Right lobe of liver (tissue), 6 donors: ENCODE measurements at places on chromosomes 7 and 10. TPM values are rescaled to one million over a fixed set of nuclear protein-coding genes. Genes with fewer than 3 reads are reported as not detected.

DNA sequence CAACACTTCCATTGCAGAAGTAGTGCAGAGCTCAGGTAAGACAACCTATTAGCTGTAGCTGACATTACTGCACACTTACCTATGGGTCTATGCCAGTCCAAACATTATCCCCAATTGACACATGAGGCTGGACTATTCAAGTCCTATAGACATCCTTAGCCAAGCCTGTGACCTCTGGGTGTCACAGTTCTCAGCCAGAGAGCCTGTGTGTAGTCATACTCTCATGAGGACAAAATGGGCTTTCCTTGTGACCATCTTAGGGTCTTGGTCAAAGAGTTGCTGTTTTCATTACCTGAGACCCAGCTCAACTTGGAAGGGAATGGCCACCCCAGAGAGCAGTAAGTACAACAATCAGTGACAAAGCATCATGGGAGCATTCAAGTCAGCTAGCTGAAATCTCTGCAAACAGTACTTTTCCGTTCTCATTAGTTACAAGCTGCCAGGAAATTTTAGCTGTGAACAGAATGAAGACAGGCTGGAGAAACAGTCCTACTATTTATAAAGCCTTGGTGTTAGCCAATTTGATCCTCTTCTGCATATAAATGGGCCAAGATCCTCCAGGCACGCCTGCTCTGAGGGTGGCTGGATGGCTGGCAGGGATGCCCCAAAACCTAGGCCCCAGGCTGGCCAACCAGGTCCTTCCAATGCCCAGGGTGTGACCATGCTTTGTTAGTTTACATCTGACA, 44.3 kb downstream of the NUDCD3 start:
- DNase-seq, result no peak
- H3K4me1 ChIP-seq, result no peaks in the 10 kb centered on the region
- no peaks in the 10 kb centered on the region for H3K27me3 ChIP-seq
- no peak overlapping the region for H3K27ac ChIP-seq
- no peaks in the 10 kb centered on the region for H3K36me3 ChIP-seq
- H3K4me3 ChIP-seq, result no peak overlapping the region

DNA sequence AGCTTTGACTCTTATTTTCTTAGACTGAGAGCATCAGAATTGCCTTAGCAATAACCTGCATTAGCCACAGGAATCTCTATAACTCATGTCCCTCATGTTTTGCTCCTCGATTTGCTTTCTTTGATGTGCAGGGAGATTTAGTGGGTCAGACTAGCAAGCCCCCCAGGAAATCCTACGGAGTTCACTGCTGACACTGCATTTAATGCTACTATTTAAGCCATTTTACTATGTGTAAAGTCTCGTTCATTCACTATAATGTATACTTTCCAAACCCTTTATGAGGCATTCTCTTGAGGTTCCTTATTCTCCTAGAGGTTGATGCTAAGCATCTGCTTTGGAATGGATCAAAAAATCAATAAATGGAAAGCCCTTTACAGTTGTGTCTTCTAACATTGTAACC, 28.4 kb downstream of the DYNC1I1 start:
- DNase-seq, result no peak
- H3K36me3 ChIP-seq, result no peaks in the 10 kb centered on the region
- H3K4me1 ChIP-seq, result no peaks in the 10 kb centered on the region
- H3K27ac ChIP-seq, result no peak overlapping the region
- no peaks in the 10 kb centered on the region for H3K27me3 ChIP-seq

DNA sequence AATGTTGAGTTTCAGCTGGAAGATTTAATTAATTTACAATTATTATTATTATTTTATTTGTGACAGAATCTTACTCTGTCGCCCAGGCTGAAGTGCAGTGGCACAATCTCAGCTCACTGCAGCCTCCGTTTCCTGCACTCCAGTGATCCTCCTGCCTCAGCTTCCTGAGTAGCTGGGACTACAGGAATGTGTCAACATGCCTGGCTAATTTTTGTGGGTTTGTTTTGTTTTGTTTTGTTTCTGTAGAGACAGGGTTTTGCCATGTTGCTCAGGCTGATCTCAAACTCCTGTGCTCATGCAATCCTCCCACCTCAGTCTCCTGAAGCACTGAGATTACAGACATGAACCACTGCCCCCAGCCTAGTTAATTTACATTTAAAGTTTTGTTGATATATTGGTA, 93.8 kb upstream of the MEOX2 start:
- H3K4me3 ChIP-seq, result no peak overlapping the region
- H3K36me3 ChIP-seq, result no peaks in the 10 kb centered on the region
- no peak for DNase-seq
- H3K4me1 ChIP-seq, result no peaks in the 10 kb centered on the region
- no peaks in the 10 kb centered on the region for H3K27me3 ChIP-seq

DNA sequence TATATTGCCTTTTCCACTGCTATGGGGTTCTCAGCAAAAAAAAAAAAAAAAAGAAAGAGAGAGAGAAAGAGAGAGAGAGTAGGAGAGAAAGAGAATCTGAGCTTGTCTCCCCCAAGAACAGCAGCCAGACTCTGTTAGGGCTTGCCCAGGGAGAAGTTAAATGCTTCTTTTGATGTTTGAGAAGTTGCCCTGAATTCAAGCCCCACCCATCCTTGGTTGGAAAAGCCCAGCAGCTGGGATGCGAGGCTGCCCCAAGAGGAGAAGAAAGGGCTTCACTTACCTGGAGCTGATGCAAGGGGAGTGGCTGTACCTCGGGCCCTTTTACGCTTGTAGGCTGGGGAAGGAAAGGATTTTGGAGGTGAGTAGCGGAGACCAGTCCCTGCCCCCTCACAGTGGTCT, 20.9 kb upstream of the MGMT start:
- DNase-seq, result no peak
- H3K27me3 ChIP-seq, result no peaks in the 10 kb centered on the region
- H3K4me3 ChIP-seq, result no peak overlapping the region
- no peaks in the 10 kb centered on the region for H3K36me3 ChIP-seq
- no peaks in the 10 kb centered on the region for H3K4me1 ChIP-seq

- H3K4me3 ChIP-seq, result no peak overlapping the region
- H3K4me1 ChIP-seq, result no peaks in the 10 kb centered on the region
- no peak overlapping the region for H3K27ac ChIP-seq
- DNase-seq, result no peak
These were observed 52.9 kb upstream of the ZMIZ2 start for GRCh38 chr7:44695756-44696155.

DNA sequence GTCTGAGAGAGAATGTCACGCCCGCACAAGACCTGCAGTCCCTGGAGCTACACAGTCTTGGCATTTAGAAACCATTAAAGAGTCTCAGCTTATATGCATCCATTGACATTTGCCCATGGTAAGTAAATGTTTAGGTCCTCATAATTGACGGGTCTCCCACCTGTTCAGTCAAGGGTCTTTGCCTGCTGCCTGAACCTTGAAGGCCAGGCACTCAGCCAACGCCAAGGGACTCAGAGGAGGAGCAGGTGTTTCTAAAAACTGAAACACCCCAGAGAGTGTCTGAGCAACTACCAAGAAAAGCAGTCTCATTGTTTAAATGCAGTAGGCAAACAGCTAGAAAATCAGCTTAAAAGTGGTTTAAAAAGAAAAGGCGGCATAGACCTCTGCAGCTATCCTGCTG, 264.7 kb upstream of the AKR1E2 start:
- no peak for DNase-seq
- H3K4me3 ChIP-seq, result no peak overlapping the region
- H3K27me3 ChIP-seq, result no peaks in the 10 kb centered on the region
- no peak overlapping the region for H3K27ac ChIP-seq

DNA sequence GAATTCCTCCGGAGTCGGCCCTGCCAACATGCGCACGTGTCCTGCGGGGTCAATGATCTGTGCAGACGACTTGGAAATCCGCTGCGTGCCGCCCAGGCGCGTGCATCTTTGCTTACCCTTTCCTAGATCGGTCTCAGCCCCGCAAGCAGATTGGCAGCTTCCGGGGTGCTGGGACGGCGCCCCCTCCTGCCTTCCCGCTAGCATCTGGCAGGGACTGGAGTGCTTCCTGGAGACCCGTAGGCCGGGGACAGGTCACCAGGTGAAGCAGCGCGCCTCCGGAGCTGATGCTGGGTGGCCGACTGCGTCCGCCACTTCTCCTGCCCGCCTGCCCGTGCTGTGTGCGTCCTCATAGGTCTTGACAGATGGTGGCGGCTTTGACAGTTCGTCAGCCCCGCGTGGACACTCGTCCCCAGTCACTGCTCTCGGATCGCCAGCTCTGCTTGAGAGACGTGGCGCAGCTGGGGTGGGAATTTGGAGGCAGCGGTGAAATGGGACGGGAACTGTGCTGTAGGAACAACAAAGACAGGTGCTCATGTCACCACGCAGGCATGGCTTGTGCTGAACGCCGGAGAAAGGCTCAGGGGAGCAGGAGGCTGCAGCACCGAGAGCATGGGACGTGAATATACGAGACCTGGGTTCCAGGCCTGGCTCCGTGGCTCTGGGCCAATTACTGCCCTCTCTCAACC, 21.9 kb upstream of the KCNK18 start:
- H3K4me3 ChIP-seq, result peak overlapping the region; percentile 50
- peaks cover 18% of the 10 kb centered on the region for H3K27me3 ChIP-seq
- H3K27ac ChIP-seq, result no peak overlapping the region
- no peaks in the 10 kb centered on the region for H3K4me1 ChIP-seq

DNA sequence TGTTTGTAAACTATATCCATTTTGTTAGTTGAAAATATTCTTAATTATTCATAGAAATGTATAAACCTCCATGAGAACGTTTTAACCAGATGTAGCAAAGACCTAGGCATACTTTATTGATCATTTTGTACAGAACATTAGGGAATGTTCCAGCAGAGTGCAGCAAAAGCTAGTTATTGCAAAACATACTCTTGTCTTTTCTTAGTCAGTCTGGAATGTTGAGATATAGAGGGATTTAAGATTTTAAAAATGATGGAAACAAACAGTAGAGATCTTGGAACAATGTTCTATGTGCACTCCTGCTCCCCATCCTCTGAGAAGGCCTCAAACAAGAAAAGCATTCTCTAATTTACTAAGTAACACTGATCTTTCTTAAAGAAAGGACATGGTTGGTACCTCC, 292.1 kb downstream of the BBS9 start:
- H3K27ac ChIP-seq, result no peak overlapping the region
- H3K36me3 ChIP-seq, result no peaks in the 10 kb centered on the region
- no peaks in the 10 kb centered on the region for H3K27me3 ChIP-seq
- H3K4me3 ChIP-seq, result no peak overlapping the region

- no peak overlapping the region for H3K4me3 ChIP-seq
- peaks cover 15% of the 10 kb centered on the region for H3K4me1 ChIP-seq
- H3K27ac ChIP-seq, result no peak overlapping the region
- peaks cover 48% of the 10 kb centered on the region for H3K36me3 ChIP-seq
- no peak for DNase-seq
These were observed 12.1 kb downstream of the ZSCAN21 start for GRCh38 chr7:100061518-100062193.

- H3K27ac ChIP-seq, result no peak overlapping the region
- no peaks in the 10 kb centered on the region for H3K27me3 ChIP-seq
- H3K4me3 ChIP-seq, result no peak overlapping the region
- H3K4me1 ChIP-seq, result no peaks in the 10 kb centered on the region
- H3K36me3 ChIP-seq, result no peaks in the 10 kb centered on the region
- no peak for DNase-seq
These were observed 82.1 kb downstream of the PDGFA start for GRCh38 chr7:437329-438251.

DNA sequence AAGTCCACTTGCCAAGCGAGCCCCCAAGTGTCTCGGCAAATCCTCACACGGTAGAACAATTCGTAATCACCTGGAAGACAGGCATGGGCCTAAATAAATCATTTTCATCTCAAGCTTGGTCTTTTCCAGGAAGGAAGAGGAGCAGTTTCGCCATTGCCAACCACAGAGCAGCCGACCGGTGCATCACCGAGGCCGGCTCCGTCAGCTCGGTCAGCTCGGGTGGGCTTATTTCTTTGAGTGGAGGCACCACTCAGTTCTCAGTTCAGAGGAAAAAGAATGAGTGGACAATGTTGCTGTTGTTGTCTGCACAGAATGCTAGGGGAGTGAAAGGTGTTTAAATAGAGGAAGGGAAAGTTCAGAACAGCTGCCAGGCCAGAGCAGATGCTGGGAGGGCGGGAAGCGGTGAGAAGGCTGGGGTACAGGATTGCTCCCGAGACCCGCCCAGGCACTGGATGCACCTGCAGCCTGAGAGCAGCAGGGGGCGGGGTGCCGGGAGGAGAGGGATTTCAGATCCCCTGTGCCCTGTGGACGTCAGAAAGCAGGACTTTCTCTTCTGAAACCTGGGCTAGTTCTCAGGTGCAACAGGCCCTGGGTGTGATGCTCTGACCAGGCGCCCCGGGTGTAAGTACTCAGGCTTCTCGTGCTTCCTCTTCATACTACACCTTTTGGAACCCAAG, 17.7 kb upstream of the IGFBP3 start:
- H3K36me3 ChIP-seq, result no peaks in the 10 kb centered on the region
- no peaks in the 10 kb centered on the region for H3K27me3 ChIP-seq
- H3K4me1 ChIP-seq, result no peaks in the 10 kb centered on the region
- no peak overlapping the region for H3K4me3 ChIP-seq

DNA sequence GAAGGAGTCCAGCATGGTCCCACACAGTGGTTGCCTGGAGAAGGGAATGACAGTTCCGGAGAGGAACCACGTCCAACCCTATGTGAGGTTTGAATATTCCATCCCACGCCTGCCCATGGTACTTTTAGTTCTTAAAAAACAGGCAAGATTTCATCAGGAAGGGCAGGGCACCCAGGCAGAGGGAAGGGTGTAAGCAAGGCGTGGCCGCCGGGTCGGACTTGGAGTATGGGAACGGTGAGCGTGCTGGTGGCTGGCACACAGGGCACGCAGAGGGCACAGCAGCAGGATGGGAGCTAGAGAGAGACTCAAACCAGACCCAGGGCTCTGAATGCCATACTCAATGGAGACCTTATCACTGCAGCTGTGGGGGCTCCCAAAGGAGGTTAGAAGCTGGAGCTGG, 34.3 kb downstream of the FAM53B start:
- no peaks in the 10 kb centered on the region for H3K36me3 ChIP-seq
- peaks cover 32% of the 10 kb centered on the region for H3K4me1 ChIP-seq
- no peaks in the 10 kb centered on the region for H3K27me3 ChIP-seq
- no peak for DNase-seq

DNA sequence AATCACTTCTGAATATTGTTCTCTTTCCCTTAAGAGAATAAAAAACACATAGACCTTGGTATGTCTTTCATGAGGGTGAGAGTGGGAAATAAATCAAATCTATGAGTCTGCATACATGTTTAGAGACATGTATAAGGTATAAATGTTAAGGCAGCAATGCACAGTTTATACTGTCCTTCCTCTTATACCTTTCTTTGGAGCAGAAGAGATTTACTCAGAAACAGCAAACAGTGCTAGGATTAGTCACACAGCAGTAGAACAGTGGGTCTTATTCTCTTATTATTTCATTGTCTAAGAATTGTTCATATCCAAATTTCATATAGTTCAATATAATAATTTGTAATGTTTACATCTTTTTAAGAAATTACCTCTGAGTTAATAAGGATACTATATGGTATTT, 126.7 kb upstream of the TMEM196 start:
- no peaks in the 10 kb centered on the region for H3K36me3 ChIP-seq
- no peaks in the 10 kb centered on the region for H3K4me1 ChIP-seq
- no peak overlapping the region for H3K27ac ChIP-seq
- no peak for DNase-seq
- no peaks in the 10 kb centered on the region for H3K27me3 ChIP-seq

The CABCOCO1 gene
- total RNA-seq, result not detected

The IDI2 gene
- total RNA-seq, result not detected
